ENCODE measurements at places on chromosomes 4 and X. TPM values are rescaled to one million over a fixed set of nuclear protein-coding genes. Genes with fewer than 3 reads are reported as not detected.
A peak's percentile ranks its signal among the peaks of the same experiment; 100 is the strongest.

NEUROG2 gene
- total RNA-seq, result not detected

GRCh38 chrX:1378306-1378759, 13.6 kb downstream of the SLC25A6 start:
- H3K4me1 ChIP-seq, result no peaks in the 10 kb centered on the region
- no peak for DNase-seq
- H3K4me3 ChIP-seq, result no peak overlapping the region
- no peaks in the 10 kb centered on the region for H3K27me3 ChIP-seq
- H3K27ac ChIP-seq, result no peak overlapping the region

DNA sequence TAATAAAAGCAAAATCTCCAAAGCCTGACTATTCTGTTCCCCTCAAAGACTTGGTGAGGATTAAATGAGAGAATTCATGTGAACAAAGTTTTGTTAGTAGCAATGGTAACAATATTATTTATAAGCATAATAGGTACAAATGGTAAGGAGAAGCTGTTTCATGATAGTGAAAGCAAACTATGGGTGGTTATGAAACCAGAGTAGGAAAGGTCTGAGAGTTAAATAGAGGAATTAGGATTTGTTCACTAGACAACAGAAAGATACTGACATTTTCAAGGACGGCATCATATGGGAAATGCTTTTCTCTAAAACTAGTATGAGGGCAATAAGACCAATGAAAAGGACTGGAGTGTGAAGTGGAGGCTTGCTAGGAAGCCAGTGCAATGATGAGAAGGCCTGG, 128.6 kb upstream of the FTHL17 start:
- H3K27me3 ChIP-seq, result no peaks in the 10 kb centered on the region
- H3K4me1 ChIP-seq, result no peaks in the 10 kb centered on the region
- no peak for DNase-seq
- no peaks in the 10 kb centered on the region for H3K36me3 ChIP-seq
- no peak overlapping the region for H3K4me3 ChIP-seq

GRCh38 chrX:6813836-6814370, 279.0 kb upstream of the VCX3A start:
- H3K36me3 ChIP-seq, result no peaks in the 10 kb centered on the region
- no peaks in the 10 kb centered on the region for H3K27me3 ChIP-seq
- H3K27ac ChIP-seq, result no peak overlapping the region
- DNase-seq, result no peak

DNA sequence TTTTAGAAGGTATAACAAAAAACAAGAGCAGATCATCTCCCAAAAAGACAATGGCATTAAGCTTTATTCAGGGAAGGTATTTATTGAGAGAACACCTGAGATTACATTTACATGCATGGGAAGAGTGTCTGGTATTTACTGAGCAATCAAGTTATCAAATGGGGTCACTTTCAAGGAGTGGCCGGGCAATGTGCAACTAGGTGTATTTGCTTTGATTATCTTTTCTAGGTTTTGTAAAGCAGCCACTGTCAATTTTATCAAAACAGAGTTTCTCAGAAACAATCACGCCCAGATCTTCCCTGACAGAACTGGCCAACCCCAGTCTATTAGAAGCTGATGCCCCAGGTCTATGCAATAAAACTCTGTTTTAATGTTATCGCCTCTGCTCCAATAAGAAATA, 169.5 kb downstream of the GLRA2 start:
- H3K4me1 ChIP-seq, result no peaks in the 10 kb centered on the region
- H3K36me3 ChIP-seq, result no peaks in the 10 kb centered on the region
- H3K27me3 ChIP-seq, result no peaks in the 10 kb centered on the region
- DNase-seq, result no peak
- no peak overlapping the region for H3K4me3 ChIP-seq

DNA sequence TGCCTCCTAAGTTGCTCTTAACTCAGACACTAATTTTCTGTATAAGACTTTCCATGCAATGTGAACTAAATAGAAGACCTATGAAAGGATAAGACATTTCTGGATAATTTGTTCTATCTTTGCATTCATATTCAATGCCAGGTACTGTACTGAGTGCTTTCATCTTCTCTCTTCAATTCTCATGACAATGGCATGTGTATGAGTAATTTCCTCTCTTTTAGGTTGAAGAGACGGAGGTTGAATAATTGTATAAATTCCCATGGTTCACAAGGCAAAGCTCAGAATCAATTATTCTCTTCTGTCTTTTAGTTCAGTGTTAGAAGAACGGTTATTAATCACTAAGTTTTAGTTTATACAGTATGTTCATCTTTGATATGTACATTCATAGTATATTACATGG, 29.3 kb upstream of the CFAP299 start:
- DNase-seq, result no peak
- H3K36me3 ChIP-seq, result no peaks in the 10 kb centered on the region
- H3K27me3 ChIP-seq, result no peaks in the 10 kb centered on the region
- no peaks in the 10 kb centered on the region for H3K4me1 ChIP-seq
- H3K27ac ChIP-seq, result no peak overlapping the region
- H3K4me3 ChIP-seq, result no peak overlapping the region

DNA sequence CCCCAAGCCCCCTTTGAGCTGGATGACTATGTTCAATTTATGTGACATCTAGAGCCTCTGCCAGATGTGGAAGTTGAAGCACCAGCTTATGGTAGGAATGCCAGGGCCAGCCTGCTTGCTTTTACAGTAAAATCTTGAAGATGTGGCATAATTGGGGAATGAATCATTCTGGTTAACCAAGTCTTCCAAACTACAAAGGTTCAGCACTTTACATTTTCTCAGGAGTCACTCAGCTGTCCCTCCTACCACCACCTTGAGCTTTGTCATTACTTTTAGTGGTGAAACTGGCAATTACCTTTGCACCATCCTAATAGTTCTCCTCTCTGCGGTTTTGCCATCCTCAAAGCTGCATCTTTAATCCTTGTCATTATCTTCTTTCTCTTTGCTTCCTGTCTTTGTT, 172.2 kb downstream of the HS6ST2 start:
- no peaks in the 10 kb centered on the region for H3K4me1 ChIP-seq
- no peak for DNase-seq
- no peaks in the 10 kb centered on the region for H3K36me3 ChIP-seq
- H3K4me3 ChIP-seq, result no peak overlapping the region

DNA sequence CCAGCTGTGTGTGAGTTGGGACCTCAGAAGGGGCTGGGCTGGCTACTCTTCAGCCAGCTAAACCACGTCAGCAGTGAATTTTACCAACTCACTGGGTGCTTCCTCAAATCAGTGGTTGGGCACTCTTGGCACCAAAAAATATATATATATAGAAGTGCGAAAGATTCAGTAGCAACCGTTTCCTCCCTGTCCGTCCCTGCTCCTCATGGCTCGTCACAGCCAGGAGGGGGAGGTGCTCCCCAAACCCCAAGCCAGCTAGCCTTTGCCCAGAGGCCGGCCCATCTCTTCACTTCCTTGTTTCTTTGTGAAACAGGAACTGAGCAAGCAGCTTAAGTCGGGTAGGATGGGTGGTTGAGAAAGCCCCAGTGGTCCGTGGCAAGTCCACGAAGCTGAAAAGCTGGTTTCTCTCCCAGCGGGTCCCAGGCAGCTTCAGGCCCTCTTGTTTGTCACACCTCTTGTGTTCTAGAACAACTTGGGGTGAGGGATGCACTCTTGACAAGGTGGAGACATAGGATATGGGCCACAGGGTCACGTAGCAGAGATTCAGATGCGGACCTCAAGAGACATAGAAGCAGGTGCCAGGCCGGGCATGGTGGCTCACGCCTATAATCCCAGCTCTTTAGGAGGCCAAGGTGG, 6.8 kb upstream of the SASH3 start:
- DNase-seq, result no peak
- no peaks in the 10 kb centered on the region for H3K27me3 ChIP-seq
- peak overlapping the region; percentile 93 for H3K27ac ChIP-seq
- H3K4me1 ChIP-seq, result peaks cover 56% of the 10 kb centered on the region
